ENCODE measurements at places on chromosomes 1 and 21.

- DNase-seq: no peak
These were observed 28.5 kb downstream of the TNN start for GRCh38 chr1:175095978-175096607.

DNA sequence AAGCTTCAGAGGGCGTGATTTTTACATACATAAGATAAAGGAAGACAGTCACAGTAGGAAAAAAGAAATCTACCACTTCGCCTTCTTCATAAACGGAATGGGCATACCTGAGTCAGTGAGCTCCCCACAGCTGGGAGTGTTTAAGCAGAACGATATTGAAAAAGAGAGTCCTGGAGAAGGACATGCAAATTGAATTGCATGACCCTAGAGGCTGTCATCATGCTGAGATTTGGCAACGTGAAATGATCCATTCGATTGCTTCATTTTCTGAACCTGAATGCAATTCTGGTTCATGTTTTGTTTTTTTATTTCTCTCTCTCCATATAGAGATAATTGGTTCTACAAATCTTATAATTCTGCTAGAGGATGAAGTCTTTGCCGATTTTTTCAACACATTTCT lies 3.7 kb downstream of the RGSL1 start:
- no peak for DNase-seq

DNA sequence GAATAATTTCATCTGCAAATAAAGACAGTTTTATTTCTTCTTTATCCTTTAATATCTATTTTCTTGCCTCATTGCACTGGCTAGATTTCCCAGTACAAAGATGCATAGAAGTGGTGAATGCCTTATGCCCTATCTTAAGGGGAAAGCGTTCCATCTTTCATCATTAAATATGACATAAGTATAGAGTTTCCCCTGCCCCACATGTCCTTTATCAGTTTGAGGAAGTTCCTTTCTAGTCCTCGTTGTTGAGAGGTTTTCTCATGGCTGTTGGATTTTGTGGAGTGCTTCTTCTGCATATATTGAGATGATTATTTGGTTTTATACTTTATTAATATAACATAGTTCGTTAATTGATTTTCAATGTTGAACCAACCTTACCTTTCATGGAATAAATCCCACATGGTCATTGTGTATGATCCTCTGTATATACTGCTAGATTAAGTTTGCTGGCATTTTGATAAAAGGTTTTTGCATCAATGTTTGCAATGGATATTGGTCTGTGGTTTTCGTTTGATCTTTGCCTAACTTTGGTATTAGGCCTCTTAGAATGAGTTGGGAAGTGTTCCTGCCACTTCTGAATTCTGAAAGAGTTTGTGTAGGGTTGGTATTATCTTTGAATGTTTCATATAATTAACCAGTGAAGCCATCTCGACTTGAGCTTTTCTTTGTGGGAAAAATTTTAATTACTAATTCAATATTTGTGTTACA lies 15.6 kb downstream of the PRKACB start:
- no peak for DNase-seq

DNA sequence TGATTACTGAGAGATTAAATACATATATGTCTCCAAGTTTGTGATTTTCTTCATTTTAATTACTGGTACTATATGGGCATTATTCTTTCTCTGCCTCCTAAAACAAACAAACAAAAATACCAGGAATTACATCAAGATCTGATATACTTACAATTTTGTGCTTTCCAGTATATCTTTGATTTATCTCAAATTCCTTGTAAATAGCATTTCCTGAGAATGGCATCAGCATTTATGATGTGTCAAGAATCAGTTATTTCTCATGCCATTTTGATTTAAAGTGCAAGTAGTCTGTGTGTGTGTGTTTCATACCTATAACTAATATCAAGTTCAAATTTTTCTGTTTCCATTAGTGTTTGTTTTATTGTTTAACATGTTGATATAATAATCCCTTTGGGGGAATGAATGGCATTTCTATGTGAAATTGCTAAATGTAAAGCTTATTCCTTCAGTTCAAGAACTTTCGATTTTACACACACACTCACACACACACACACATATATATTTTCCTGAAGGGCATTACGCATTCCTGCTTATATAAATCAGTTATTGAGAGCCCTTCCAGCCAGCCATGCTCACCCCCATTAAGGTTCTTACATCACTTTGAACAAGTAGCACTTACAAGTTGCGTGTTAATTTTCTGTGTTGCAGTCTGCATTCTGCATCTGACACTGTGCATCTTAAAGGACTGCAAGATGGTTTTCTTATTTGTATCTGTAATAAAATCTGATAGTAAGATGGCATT lies 102.7 kb downstream of the NEK7 start:
- no peak for DNase-seq

DNA sequence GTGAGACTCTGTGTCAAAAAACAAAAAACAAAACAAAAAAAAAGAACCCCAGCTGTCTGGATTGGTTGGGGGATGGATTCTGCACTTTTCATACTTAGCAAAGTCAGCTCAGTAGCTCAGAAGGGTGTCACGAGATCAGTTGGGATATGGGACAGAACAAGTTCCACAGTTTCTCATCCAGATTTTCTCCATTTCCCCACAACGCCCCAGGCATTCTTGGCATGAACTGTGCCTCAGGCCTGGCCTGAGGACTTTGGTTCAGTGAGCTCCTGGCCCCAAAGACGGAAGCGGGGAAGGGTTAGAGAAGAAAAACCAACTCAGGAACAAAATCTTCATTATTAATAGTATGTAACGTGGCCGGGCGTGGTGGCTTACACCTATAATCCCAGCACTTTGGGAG lies 1.9 kb downstream of the AKR7A2 start:
- no peak for DNase-seq

GRCh38 chr1:231629132-231629531 lies 2.5 kb downstream of the DISC1 start:
- DNase-seq: no peak

DNA sequence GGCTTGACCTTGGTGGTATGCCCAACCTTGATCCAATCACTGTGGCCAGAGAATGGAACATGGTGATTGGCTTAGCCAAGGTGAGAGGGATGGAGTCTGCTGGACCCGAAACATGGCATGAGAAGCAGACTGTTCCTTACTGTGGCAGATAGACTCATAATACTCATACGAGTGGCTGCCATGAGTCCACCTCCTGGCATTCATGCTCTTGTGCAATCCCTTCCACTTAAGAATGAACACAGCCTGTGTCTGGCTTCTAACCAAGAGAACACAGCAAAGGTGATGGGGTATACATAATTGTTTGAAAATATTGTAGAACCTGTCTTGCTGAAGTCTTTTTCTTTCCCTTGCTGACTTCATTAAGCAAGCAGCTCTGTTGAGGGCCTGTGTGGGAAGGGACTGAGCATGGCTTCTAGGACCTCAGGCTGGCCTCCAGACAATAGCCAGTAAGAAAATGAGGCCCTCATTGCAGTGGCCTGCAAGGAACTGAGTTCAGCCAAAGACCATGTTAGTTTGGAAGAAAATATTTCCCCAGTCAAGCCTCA lies 85.9 kb downstream of the ZNF281 start:
- DNase-seq: no peak

DNA sequence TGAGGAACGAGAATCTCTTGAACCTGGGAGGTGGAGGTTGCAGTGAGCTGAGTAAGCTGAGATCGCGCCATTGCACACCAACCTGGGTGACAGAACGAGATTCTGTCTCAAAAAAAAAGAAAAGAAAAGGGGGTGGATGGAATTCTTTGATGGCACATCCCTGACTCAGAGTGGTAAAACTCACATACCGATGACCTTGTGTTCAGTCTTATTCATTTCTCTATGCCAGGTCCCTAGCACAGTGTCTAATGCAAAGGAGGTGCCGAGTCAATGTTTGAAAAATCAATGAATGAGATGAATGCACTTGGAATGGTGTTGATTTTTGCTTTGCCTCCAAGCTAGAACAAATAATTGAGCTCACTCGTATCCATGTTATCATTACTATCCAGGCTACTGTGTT lies 18.5 kb upstream of the FAM20B start:
- DNase-seq: no peak

- no peak for DNase-seq
These were observed 37.1 kb downstream of the PRRX1 start for GRCh38 chr1:170700842-170701615.

- DNase-seq: no peak
These were observed 632 bp upstream of the FALEC start for GRCh38 chr1:150514913-150515327.

DNA sequence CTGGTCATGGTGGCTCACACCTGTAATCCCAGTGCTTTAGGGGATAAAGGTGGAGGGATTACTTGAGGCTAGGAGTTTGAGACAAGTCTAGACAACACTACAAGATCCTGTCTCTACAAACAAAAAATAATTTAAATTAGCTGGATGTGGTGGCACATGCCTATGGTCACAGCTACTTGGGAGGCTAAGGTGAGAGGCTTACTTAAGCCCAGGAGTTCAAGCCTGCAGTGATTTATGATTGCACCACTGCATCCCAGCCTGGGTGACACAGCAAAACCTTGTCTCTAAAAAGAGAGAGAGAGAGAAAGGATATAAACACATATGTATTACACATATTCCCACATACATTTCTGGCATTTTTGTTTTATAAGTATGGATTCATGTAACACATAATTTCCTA lies 325.2 kb downstream of the DUSP10 start:
- DNase-seq: no peak

DNA sequence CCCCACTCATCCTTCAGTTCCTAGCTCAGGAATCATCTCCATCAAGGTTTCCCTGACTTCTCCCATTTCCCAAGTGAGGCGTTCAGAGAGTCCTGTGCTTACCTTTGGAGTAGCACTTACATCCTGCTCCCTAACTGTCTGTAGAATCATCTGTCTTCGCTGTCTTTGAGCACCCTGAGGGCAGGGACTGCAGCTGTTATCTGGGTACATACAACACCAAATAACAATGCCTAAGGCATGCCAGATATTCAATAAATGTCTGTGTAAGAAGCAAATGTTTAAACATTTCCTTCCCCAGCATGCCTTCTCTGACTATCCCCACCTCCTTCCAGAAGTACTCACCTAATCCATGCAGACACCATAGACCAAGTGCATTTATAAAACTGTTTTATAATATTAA lies 65.4 kb downstream of the JAK1 start:
- DNase-seq: no peak

- no peak for DNase-seq
These were observed 75.4 kb upstream of the CLDN14 start for GRCh38 chr21:36555199-36555800.

DNA sequence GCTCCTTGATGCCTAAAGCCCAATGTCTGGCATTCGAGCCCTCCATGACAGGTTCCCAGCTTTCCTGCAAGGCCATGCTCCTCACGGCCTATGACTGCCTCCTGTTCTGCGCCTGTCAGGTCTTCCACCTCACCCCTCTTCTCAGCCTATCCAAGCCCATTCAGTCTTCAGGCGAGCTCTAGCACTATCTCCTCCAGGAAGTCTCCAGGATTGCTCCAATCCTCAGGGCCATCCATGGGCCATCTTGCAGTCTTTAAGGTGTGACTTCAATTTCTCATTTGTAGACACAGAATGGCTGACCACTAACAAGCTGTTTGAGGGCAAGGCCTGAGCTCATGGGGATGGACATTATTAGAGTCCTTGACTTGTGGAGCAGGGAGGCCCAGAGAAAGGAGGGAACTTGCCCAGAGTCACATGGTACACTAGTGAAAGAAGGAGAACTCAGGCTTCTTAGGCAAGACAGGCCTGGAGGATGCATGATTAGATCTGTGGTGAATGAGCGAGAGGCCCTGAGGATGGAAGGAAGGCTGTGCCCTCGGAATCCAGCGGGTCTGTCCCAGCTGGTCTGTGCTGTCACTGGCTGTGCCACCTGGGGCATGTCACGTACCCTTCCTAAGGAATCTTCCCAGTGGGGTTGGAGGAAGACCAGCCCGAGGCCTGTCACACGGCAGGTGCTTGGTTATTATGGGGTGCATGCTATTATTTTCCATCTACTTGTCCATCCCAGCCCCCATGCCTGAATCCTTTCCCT lies 1.2 kb upstream of the ACOT11 start:
- DNase-seq: no peak

DNA sequence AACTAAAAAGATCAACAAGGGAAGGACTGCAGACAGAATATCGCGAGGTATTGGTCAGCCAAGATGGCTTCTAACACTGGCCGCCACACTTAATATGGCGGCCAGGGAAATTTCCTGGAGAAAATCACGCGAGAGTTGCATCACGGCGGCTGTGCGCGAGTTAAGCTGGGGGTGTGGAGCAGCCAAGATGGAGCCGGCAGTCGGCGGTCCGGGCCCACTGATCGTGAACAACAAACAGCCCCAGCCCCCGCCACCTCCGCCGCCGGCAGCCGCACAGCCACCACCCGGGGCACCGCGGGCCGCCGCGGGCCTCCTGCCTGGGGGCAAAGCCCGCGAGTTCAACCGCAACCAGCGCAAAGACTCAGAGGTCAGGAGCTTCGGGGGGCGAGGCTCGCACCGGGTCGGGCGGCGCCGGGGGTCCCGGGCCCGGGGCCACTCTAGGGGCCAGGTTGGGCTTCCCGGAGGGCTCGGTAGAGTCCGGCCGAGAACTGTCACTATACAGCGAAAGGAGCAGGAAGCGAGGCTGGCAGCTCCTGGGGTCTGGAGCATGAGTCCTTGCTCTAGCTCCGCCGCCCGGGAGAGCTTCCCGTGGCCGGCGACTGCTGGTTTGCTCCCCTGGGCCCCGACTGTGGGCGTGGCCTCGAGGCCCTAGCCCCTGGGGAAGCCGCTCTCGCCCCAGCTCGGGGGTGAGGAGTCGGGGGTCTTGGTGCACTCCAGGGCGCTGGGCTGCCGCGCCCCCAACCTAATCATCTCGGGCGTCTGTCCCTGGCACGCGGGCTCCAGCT lies at the start of gene STRIP1:
STRIP1 (plus strand) TSS at position 174 of the 785 bp plus-strand sequence; CDS start at position 188, 14 bp downstream.
- DNase-seq: peak; percentile 83

DNA sequence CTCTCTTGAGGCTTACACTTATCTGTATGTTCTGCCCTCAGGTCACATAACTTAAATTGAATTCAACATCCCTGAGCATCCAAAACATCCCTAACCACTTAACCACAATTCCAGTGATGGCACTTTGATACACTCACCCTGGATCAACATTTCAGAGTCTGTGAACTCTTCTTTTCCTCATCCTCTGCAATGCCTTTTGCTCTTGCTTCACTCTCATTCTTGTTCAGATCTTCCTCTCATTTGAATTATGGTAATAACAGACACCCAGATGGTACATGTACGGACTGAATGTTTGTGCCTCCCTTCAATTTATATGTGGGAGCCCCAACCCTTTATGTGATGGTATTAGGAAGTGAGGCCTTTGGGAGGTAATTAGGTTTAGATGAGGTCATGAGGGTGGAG lies 33.4 kb downstream of the PTGER3 start:
- DNase-seq: no peak

DNA sequence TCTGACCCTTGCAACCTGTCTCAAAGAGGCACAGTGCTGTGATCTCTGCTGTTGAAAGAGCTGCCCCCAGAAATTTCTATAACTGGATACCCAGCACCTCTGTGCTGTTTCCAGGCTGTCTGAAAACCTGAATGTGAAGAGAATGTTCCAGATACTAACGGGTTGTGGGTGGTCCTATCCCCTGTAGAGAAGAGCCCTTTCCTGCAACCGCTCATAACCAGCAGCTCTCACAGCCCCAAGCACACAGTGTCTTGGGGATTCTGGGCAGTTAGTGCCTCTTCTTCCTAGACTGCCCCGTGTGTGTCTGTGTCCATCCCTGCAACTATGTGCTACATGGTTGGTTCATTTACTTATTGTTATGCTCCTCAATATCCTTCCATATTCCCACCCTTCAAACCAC lies 104.5 kb downstream of the SUSD4 start:
- no peak for DNase-seq

GRCh38 chr1:36128126-36128904 lies 3.3 kb upstream of the COL8A2 start:
- no peak for DNase-seq

- DNase-seq: peak; percentile 70
These were observed at the start of gene UBASH3A for GRCh38 chr21:42403611-42404231. Gene UBASH3A (plus strand): TSS chr21:42403902. CDS start chr21:42403946, 44 bp downstream.

GRCh38 chr1:107833061-107833460 lies 131.9 kb downstream of the VAV3 start:
- no peak for DNase-seq
